ENCODE measurements at places on chromosomes 7 and 10.

- no peak for DNase-seq
Observed at GRCh38 chr7:44814919-44815318, 18.4 kb downstream of the PPIA start.

GRCh38 chr7:9680713-9681112 lies 1247.3 kb downstream of the NXPH1 start:
- DNase-seq = no peak

GRCh38 chr7:93228302-93228701 lies 2.0 kb upstream of the HEPACAM2 start:
- peak; percentile 95 for DNase-seq

GRCh38 chr7:39069031-39069430 lies 91.3 kb downstream of the POU6F2 start:
- DNase-seq = no peak

GRCh38 chr7:27156508-27156898 lies at the start of gene HOXA7:
HOXA7 (minus strand) TSS chr7:27156675; CDS start chr7:27156545, 130 bp downstream.
- DNase-seq = peak; percentile 49

GRCh38 chr10:76318211-76318610 lies 886.8 kb downstream of the LRMDA start:
- DNase-seq = no peak

DNA sequence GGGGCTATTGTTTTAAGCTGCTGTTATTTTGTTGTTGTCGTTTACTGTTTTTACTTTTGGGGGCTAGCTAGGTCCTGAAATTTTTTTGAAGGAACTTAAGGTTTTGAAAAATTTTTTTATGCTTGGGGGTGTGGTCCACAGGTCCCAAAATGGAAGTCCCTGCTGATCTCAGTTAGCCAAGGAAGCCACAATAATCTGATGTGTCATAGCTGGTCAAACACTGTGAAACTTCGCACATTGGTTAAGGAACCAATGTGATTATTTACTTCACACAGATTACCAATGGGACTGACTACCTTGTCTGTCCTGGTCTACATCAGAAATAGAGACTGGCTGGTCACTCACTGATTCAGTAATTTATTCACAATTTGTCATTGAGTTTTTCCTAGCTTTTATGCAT lies 29.5 kb upstream of the HYCC1 start:
- peak; percentile 20 for DNase-seq

DNA sequence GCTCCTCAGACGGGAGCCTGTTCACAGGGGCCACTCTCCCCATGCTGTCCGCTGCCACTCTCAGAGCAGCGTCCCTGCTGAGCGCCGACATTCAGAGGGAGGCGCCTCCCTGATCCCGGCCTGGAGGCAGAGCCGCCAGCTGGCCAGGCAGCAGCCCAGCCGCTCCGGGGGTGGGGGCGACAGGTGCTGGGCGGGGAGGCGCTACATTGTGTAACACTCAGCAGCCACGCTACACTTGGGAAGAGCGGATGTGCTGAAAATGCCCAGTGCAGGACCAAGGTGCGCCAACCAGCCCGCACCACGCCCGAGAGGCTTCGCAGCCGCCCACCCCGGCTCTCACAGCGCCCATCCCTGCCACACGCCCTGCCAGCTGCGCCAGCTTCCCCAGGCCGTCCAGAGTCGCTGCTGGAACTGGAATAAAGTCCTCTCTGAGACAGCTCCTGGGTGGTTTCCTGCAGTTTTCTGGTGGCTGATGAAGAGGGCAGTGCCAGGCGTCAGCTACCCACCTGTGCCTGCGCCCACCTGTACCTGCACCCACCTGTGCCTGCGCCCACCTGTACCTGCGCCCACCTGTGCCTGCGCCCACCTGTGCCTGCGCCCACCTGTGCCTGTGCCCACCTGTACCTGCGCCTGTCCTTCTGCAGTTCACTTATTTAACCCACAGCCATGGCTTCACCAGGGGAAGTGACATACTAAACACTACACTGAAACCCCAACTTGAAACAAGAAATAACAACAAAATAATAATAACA lies 25.7 kb downstream of the STK32C start:
- DNase-seq = no peak

DNA sequence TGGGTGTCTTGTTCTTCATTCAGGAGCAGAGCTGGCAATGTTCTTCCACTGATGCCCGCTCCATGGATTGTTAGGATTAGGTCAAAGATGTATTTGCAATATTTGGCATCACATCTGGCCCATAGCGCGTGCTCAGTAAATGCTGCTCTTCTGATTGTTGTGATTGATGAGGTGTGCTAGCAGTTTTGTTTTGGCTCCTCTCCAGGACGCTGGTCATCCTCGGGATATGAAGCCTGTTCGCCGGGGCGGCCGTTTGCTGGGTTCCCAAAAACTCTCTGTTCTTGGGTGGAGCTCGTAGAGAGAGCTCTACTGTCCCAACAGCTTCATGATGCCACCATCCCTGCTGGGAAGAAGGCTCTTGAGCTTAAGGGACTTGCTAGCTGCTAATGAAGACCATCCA lies 96.9 kb downstream of the XRCC2 start:
- no peak for DNase-seq

DNA sequence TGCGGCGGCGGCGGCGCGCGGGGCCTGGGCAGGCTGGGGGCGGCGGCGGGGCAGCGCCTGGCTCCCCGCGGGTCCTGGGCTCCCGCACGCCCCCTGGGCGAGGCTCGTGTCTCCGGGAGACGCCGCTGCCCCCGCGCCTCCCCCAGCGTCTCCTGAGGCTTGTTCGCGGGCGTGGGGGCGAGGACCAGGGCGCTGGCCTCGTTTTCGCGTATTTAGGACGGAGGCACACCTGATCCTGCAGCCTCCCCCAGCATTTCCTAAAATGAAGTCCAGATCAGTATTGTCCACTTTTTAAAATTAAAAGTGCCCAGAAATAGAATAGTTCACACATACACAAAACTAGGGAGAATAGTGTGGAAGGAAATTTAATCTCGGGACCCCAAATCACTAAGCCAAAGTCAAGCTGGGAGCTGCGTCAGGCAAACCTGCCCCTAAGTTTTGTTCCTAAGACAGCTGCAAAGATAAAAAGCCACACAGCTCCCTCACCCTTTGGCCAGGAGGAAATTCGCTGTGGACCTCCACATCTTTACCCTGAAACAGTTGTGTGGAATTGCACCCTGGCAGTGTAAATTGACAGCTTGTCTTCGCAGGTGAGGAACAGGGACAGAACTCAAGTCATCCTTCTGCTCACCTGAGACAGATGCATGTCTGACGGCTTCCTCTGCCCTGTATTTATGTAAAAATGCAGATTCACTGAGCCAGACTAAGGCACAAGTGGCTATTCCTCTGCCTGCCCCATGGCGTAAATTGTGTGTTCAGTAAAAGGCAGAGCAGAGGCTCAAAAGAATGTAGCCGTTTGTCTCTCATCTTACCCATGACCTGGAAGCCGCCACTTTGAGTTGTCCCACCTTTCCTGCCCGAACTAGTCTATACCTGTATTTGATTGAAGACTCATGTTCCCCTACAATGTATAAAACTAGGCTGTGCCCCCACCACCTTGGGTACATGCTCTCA lies 740 bp downstream of the GALNT11 start:
- DNase-seq = peak; percentile 26

GRCh38 chr7:18859318-18859717 lies 258.1 kb downstream of the TWIST1 start:
- DNase-seq = no peak

DNA sequence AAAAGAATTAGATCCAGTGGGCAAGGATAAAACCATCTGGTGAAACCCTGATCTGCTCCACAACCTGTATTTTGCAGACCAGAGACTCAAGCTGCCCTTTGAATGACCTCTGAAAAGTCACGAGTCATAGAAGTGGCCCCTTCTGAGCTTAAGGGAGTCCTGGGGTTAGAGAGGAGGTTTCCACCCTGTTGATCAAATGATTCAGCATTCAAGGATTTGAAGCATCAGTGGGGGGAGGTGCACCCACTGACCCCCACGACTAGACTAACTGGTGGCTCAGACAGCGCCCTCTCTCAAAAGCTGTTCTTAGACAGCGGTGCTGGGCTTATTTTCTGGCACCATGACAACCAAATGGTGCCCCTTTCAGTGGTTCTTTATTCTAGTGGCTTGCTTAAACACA lies 44.3 kb downstream of the PLCE1 start:
- DNase-seq = no peak

DNA sequence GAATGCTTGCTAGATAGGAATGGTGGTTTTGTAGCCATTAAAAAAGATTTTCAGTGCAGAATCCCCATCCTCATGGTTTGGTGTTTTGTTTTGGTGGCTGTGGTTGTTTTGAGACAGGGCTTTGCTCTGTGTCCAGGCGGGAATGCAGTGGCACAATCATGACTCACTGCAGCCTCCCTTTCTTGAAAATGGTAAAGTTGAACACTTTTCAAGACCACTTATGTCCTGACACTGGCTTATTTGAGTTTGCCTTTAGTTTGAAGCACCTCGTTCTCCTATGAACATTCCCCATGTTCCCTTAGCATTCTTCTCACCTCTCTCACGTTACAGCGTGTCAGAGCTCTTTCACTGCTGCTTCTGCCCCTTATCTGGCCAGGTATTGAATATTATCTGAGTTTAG lies 140.1 kb downstream of the LRRC4 start:
- no peak for DNase-seq

- no peak for DNase-seq
Observed at GRCh38 chr10:129277084-129277483, 190.0 kb upstream of the MGMT start.

- DNase-seq = no peak
Observed at GRCh38 chr10:5462841-5463293, 36.5 kb downstream of the CALML5 start.

DNA sequence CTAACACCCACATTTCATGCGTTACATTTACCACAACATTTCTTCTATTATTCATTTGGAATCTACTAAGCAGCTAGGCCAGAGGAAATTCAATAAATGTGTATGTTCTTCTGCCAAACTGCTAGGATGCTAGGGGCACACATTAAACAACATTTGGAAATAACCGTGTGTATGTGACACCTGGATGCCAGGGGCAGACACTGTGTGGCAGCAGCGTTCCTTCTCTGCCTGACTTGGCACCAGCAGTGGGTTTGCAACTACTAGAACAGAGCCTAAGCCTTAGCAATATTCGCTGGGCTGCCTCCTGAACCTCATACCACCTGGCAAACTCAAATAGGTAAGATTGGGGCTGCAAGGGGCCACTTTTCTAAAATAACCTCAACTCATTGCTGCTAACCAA lies 182.1 kb downstream of the CHCHD3 start:
- DNase-seq = no peak

- no peak for DNase-seq
Observed at GRCh38 chr10:72092171-72092924, 4.0 kb upstream of the SPOCK2 start.

DNA sequence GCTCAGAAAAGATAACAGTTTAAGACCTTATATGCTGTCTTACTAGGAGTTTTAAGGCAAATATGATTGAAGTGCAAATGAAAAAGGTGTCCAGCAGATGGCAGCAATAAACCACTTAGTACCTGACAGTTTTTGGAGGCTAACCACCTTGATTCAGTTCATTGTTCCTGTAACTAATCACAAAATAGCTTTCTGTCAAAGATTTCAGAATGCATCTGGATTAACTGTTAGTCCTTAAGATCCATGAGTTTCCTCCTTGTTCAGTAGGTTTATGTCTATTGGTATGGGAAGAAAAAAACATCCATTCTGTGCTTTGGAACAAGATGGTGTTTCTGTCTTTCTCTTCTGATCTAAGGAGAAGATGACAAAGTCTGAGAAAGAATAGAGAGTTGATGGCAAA lies 46.6 kb downstream of the CCSER2 start:
- peak; percentile 85 for DNase-seq

- no peak for DNase-seq
Observed at GRCh38 chr7:81714306-81714705, 55.5 kb downstream of the HGF start.

GRCh38 chr10:127982601-127983000 lies 75.7 kb downstream of the PTPRE start:
- DNase-seq = peak; percentile 34

DNA sequence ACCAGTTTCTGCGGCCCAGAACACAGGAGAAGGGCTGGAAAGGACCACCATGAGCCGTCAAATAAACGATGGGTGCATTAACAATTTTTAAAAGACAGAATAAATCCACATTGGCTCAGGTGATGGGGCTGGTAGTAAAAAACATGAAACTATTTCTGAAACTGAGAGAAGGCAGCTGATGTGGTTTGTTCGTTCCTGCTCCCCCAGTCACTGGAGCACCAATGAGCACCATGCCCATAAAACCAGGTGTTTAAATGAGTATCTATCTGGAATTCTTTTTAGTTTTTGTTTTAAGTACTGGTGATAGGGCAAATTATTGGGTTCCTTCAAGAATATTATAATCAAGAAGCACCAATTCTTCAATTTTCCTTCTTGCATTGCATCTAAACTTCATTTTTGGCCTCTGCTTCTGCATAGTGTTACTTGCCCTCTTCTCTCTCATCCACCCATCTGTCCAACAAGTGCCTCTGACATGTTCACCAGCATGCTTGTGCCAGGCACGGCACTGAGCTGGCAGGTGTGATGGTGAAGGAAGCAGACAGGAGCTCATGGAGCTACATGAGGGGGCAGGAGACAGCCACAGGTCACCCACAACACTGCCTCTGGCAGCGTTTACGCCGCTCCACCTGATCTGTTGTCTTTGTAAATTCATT lies 65.5 kb downstream of the LARP4B start:
- no peak for DNase-seq

GRCh38 chr10:80281292-80281691 lies 8.2 kb downstream of the MAT1A start:
- no peak for DNase-seq

DNA sequence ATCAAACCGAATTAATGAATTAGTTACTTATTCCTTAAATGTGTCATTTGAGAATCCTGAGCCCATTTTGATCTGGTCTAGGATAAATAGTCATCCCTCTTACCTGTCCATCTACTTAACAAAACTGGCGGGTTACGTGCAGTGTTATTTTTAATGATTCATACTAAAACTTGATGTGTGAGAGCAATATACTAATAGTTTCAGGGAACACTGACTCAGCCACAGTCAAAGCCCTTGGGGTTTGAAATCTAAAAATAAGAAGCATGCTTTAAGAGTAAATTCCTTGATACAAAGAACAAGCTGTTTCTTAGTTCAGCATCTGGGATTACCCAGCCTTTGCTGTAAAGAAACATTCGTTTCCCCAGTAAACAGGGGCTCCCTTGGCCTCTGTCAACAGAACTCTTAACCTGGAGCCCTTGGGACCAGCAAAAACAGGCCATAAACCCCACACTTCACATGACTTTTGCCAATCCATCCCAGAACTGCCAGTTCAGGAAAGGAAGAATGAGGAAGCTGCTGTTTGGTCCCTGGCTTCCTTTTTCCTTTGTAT lies 370.6 kb upstream of the IGFBP3 start:
- no peak for DNase-seq

All from hematopoietic multipotent progenitor cell treated with erythropoietin and hydrocortisone succinate and interleukin-3 and kit ligand, for 6 days (in vitro differentiated cells).